HCT116 (cell line): ENCODE measurements at places on chromosomes 11 and 22.

- no peak for DNase-seq
These were observed 11.9 kb downstream of the CTR9 start for GRCh38 chr11:10762913-10763421.

DNA sequence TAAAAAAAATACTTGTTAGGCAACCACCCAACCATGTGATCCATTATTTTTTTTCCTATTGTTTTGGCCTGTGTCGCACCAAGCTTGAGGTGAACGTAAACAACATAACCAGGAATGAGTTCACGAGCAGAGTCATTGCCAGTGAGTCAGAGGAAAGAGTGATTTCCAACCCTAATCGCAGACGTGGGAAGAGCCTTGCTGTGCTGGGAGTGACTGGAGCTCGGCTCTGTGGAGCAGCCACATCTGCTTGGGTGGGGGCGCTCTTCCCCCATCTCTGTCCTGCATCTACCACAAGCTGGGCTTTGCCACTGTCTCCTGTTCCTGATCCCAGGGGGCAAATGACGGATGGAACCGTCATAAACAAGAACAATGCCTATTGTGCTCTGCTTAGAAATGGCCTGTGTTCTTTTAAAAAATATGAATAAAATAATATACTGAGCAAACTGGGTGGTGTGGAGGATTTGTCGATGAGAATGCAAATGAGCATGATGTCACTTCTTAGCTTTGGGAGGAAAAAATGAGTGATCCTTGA, 210.0 kb downstream of the KIRREL3 start:
- no peak for DNase-seq

GRCh38 chr11:76455931-76456330, 11.1 kb downstream of the EMSY start:
- DNase-seq, result no peak

- DNase-seq, result no peak
These were observed 47.9 kb downstream of the KCNQ1OT1 start for GRCh38 chr11:2651826-2652271.

- DNase-seq, result no peak
These were observed 748 bp downstream of the RAB30 start for GRCh38 chr11:83070731-83071566.

DNA sequence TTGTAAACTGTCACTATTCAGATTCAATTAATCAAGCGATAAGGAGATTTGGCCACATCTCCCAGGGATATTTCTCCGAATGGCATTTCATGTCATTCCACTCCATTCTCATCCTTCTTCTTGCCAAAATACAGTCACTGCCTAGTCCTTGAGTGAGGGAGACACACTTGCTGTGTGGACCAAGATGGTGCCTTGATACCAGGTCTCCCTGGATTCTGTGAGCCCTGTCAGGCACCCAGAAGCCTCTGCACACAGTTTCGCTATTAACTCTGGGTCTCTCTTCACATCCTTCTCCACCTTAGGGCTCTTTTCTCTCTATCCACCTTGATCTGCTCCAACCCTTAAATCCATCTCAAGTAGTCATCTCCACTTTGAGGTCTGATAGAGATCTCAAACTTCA, 119.9 kb upstream of the LMO1 start:
- DNase-seq, result no peak

DNA sequence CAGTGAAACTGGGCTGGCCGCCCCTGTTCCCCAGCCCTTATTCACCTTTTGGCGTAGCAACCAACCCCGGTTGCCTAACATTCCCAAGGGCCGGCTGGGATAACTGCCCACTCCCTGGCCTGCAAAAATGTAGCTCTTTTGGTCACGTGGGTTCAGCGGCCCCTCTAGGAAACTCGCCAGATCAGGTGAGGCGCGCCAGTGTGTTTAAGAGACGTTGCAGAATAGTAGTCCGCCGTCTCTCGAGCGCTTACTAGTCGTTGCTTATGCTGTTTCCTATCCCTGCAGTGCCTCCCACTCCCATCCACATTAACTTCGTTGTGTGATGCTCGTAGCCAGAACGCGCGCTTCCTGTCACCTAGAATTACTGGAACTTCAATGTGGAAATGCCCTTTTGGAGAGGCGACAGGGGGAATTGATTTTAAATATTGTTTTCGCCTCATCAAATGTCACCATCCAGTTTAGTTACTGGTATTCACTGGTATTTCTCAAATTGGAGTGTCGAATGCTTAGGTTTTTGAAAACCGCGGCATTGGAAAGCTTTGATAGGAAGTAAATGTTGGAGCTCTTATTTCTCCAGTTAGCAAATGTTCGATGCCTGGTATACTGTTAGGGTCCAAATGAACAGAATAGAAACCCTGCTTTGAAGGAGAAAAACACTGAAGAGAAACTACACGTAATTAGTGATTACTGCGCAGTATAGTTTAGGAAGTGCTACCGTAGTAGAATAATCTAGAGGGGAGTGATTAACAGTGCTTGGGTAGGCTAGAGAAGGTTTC, 823 bp downstream of the CEP57 start:
- DNase-seq, result peak; percentile 28

DNA sequence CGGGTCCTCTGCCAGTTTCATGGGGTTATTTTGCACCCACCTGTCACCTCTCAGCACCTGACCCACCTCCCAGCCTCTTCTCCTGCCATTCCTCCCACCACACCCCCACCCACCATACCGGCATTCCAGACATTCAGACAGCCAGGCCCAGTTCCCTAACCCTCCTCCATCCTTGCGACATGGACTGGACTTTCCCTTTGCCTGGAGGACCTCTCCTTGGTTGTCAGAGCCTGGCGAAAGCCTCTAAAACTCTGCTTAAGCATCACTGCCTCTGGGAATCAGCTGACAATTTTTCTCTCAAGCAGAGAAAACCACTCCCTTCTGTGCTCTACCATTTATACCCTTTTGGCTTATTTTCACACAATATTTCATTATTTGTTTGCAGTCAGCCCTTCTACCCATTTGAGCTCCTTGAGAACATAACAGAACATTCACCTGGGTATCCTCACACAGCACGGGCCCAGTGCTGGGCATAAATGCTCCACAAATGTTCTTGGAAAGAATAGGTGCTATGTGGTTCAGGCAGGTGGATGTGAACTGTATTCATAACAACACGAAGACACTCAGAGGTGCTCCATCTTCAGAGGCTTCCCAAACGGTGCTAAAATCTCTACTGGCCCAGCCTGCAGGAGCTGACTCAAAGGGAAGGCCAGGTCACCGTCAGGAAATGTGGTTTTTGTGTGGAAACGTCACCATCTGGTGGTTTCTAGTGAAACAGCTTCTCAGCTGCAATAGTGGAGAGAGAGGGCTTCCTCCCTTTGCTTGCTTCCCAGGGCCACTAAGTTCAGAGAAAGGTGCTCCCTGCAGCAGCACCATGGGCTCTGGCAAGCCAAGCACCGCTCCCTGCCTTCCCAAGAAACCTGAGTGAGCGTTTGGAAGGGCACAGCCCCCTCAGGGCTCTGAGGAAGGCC, 10.4 kb downstream of the SPATA19 start:
- DNase-seq, result peak; percentile 47

- no peak for DNase-seq
These were observed 2.5 kb downstream of the DBX1 start for GRCh38 chr11:20157728-20158127.

DNA sequence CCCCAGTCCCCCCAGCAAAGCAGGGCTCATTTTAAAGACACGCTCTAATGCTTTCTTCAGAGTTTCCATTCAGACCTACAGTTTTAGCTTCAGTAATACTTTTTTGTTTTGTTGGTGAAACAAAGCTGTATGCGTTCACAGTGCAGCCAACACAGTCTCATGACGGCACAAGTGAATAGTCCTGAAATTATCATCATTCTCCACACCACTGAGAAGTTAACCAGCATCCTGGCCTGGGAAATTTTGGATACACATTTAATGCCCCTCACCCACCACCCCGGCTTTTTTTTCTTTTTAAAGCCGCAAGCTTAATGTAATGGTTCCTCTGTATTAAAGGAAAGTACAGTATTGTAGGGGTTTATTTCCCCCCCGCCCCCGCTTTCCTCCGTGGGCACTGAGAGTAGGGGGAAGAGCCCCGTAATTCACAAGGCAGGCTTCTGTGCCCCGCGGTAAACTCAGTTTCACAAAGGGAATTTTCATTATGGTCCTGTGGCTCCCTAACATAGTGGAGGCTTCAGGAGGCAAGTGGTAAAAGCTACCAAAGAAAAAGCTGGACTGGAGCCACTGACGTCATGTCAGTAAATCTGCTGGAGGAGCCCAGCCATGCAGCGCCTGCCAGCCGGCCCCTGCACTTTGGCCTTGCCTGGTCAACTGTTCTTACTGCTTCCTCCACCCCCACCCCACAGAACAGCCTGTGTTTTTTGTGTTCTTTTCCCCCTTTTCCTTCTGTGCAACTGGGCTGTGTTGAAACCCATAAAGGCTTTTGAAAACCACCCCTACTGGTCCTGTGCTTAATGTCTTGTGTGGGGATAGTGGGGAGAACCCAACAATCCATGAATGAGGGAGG, 18.2 kb downstream of the TEAD1 start:
- peak; percentile 60 for DNase-seq

DNA sequence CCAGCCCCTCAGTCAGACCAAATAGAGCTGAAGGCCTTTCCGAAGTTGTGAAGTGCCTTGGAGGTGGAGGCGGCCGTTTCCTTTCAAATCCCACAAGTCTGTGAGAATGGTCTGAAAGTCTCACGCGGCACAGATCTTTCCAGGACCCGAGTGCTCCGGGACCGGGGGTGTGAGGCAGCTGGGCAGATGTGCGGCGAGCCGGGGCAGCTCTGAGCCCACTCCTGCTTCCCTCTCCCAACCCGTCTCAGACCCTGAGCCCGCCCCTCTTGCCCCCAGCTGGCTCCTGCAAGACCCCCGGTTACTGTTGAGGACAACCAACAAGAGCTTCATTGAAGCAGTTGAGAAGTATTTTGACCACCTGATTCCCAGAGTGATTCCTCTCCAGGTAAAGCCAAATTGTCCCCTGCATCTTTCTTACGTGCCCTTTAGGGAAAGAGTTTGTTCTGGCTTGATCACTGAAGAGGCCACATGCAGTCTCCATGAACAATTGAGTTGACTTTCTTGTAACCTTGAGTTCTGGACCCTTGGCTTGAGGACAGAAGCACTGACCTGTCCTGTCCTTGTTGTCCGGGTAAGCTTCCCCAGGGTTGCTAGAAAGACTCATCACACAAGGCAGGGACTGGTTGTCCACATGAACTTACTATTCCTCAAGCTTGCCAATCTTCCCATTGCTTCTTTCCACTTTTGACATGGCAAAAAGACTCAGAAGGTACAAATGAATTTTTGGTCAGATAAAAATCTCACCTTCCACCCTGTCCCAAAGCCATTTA, 7.5 kb downstream of the GLB1L3 start:
- DNase-seq, result no peak

DNA sequence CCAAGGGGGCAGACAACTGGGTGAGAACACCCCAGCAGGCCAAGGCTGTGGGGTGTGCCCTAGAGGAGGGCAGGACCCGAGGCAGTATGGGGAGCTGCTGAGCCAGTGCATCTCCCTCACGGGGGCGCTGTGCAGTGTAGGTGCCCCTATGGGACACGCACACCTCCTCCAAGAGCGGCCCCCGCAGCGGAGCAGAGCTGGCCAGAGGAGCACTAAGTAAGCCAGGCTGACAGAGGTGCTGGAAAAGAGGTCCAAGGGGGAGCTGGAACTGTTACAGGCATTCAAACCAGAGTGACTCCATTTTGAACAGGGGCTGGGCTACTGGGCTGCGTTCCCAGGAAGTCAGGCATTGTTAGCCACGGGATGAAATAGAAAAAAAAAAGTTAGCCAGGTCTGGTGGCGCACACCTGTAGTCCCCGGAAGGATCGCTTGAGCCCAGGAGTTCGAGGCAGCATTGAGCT, 41.8 kb downstream of the TST start:
- DNase-seq, result no peak

DNA sequence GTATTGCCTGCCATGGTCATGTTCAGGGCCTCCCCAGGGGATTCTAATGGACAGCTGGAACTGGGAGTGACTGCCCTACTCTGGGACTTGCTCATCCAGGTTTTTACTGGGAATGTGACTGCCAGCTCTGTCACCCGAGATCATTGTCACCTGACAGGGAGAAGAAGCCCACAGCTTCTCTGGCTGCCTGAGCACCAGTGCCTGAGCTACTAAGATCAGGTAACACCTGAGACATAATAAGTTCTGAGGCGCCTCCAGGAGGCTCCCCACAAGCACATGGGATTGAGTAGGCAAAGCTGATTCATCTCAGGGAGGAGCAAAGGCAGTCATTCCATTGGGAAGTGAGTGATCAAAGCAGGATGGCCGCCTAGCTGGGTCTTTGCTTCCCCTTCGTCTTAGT, 84.2 kb upstream of the GALNT18 start:
- peak; percentile 35 for DNase-seq

- no peak for DNase-seq
These were observed 211.3 kb downstream of the NXPE2 start for GRCh38 chr11:114889594-114890011.

- DNase-seq, result no peak
These were observed 31.3 kb downstream of the MPPED1 start for GRCh38 chr22:43443152-43443471.

DNA sequence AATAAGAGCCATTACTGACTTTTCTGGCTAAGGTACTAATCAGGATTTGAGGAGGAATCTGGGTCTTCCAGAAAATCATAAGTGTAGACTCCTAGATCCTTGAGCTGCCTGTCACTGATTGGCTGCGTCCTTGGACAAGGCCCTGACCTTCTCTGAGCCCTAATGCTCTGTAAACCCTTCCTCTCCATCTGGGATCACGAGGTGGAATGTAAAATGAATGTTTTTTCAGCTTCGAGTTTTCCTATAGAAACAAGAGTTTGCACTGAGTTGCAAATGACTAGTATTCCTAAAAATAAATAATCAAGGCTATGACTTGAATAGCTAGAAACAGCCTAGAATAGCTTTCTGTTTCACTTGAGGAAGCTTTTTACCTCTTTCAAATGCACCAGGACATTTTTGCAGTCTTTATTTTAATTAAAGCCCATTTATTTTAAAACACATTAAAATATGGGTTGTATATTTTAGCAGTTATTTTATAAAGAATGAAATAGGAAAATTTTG, 1.1 kb upstream of the DIXDC1 start:
- no peak for DNase-seq

DNA sequence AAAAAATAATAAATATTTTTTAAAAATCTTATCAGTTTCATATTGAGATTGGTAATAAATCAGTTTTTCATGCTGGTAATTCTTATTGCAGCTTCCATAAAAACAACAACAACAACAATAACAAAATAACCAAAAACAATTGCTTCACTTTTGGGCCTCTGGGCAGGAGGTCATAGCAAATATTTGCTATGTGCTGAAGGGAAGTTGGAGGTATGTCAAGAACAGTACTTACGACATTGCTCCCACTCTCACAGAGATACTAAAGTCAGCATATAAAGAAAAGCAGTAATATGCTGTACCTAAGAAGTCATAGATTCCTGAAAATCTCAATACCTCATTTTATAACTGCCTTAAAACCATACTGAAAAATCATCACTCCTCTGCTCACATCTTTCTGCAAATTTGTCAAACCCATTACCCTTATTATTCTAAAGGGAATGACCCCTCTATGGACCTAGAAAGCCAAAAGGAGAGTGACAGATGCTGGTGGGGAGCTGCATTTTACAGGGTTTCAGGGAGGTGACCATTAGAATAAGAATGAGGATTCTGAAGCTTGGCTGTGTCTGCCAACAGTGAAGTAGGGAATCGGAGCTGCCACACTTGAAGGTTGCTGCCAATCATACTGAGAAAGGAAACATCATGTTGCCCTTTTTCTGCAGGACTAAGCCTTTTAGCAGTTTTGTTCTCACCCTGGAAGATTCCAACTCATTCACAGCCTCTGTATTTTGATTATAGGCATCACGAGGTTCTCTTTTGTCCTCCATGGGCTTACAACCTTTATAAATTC, 742.9 kb downstream of the LRRC4C start:
- no peak for DNase-seq

- DNase-seq, result no peak
These were observed 16.0 kb downstream of the RBM7 start for GRCh38 chr11:114416441-114416961.
